ENCODE measurements at places on chromosomes 7 and 10.

DNA sequence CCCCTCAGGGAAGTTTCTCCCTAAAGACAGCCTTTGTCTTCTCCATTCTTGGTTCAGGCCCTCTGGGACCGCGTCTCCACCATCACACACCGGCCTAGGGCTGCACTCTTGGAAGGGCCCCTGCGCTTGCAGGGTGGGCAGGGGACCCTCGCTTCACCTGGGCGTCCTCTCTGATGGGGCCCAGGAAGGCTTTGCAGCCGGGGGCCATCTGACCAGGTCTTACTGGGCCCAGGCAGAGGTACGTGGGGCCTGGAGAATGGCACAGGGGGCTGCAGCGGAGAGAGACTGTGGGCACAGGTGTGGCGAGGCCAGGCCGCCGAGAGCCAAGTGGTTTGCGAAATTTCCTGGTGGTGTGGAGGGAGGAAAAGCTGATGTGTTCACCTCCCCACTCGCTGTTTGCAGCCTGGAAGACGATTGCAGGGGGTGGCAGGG is 44.4 kb downstream of the ALOX5 start:
- DNase-seq, result no peak

- DNase-seq, result no peak
Measured at GRCh38 chr10:123606006-123606405, 60.1 kb upstream of the GPR26 start.

DNA sequence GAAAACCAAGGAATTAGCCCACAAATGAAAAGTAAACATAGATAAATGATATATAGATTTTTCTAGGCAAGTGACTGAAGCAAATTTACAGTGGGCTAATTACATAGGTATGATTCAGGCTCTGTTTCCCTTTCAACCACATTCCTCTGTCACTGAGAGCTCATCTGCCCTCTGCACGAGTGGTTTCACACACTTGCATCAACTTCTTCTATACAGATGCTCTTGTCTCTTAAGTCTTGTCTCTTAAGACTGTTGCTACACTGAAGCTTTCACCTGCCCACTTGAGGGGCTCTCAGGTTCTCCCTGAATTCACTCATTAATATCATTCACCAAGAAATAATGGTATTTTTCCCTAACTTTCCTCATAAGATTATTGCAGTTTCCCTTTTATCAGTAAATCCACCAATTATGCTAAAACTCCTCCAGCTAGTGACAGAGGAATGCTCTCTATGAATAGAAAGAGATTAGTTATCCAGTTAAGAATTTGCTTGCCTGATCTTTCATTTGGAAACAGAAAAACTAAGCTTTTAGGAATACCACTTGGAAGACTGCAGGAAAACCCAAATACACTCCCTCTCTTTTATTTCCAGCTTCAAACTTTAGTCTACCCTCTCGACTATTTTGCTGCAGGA is 95.7 kb downstream of the ELAPOR2 start:
- DNase-seq, result no peak

DNA sequence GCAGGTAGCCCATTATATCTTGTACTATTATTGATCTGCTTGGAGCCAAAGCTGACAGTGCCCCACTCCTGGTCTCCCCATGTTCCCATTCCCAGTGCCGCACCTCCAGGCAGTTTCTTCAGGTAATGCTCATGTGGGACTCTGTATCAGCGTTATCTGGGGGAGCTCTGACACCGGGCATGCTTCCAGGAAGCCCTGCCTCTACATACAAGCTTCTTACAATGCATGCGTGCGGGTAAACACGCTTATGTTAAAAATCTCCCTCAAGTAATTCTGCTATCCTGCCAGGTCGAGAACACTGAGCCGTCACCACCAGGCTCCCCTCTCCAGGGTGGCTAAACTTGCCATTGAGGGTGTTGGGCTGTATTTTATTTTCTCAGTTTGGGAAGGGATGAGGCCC is 61.6 kb upstream of the LBX1 start:
- no peak for DNase-seq

- DNase-seq, result no peak
Measured at GRCh38 chr10:28253169-28253785, 49.6 kb downstream of the MPP7 start.
